ENCODE measurements at places on chromosomes 7 and 10.

GRCh38 chr7:43138710-43139109 is 26.3 kb downstream of the HECW1 start:
- no peak for DNase-seq

GRCh38 chr7:106381252-106381651 is 96.5 kb upstream of the NAMPT start:
- DNase-seq, result no peak

DNA sequence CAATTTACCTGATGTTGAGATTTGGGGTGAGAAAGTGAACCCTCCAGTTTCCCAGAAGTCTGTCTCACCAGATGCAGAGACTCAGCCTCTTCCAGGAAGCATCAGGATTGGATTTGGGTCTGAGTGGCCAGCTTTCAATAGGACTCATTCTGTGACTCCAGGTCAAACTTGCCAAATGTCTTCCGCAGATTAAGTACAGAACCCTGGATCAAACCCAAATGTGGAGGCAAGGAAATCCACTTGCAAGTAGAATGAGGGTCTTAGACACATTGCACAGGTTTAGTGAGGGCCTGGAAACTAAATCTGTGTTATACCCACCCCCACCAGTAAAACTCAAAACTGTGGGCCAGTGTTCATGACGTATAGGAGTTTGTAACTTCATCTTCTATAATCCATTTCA is 372.2 kb upstream of the MGMT start:
- no peak for DNase-seq

- no peak for DNase-seq
Observed at GRCh38 chr7:69896121-69896520, 297.8 kb downstream of the AUTS2 start.

- no peak for DNase-seq
Observed at GRCh38 chr7:22182149-22182548, 174.8 kb downstream of the RAPGEF5 start.

DNA sequence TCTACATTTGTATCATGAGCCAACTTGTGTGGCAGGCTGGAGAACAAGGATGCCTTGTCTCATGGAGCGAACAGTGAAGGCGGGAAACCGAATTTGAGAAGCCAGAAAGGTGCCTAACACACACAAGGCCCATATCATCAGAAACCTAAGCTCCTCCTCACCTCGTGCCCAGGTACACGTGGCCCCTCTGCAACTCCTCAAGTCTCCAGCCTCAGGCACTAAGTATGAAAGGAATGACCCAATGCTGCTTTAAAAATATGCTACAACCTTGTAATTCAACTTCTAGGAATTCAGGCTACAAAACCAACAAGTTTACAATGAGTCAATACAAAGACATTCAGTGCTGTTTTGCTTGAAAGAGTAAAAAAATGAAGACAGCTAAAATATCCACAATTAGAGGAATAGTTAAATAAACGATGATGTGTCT is 95.7 kb downstream of the CDK6 start:
- no peak for DNase-seq

DNA sequence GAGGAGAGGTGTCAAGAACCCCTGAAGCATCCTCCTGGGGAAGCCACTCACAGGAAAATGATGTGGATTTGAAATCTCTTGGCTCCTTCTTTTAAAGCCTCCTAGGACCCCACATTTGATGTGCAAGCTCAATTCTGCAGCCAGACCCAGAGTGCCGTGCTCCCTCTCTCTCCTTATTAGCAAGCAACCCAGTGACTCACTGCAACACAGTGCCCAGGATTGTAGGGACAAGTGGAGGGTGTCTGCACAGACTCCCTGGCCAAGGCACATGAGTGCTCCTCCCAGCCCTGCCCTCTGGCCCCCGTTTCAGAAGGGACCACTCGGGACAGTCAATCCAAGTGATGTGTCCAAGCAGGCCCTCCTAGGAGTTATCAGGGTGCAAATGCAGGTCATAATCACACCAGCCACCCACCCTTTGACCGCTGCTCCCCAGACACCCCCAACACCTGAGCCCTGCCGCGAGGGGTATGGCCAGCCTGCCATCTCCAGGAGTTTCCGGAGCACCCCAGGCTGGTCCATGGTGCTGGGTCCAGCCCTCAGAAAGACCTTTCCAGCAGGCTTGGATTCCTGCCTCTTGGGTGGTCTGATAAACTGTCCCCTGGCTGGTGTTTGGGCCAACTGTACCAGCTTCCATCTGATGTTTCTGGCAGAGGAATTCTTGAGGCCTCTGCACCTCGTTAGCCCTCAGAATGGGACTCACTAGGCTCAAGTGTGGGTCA is 54.5 kb upstream of the CXCL12 start:
- DNase-seq, result no peak

- DNase-seq, result no peak
Observed at GRCh38 chr10:4101918-4102654, 317.1 kb upstream of the KLF6 start.

DNA sequence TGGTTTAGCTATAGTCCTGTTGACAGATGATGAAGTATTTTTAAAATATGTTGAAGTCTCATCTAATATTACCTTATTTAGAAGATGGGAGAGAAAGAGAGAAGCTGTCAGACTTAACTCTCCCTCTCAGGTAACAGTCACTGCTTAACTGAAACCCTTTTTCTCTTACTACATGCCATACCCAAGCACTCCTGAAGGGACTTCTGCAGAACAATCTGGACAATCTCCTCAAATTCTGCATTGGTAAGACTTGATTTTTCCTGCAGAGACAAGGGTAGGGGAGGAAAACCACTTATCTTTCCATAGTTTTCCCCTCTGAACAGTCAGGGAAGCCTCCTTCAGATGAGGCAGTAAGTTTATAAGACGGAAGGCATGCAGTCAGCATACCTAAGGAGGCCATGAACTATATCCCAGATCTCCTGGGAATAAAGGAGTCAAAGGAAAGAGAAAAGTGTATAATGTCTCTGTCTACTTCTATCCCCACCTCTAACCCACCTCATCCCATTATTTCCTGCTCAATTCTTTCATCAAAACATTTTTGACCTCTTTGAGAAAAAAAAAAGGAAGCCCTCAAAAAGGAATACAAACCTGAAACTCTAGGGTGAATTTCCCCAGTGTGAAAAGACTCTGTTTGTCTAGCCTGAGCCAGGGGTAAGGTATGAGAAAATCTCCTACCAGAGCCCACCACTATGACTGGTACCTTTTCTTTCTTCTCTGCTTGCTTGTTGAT is 9.4 kb downstream of the ZCWPW1 start:
- no peak for DNase-seq

DNA sequence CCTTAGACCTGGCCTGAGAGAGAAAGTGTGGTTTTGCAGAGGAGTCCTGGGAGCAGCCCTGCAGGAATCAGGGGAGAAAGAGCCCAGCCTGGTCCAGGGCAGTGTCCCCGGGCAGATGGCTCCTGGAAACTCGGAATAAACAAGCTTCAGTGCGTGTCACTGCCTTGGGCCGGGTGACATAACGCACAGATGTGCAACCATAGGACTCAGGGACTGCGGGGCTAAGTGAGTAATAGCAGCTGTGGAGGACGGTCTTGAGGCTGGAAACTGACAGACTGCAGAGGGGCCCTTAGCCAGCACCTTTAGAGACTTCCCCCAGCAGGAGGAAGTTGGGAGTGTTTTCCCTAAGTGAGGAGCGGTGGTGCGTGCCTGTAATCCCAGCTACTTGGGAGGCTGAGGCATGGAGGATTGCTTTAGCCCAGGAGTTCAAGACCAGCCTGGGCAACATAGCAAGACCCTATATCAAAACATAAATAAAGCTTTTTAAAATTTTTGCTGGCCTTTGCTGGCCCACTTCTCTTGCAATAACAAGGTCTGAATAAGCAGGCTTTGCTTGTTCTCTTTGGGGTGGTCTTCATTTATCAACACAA is 5.3 kb upstream of the CLIP2 start:
- no peak for DNase-seq

All from stimulated activated CD4-positive, alpha-beta T cell treated with anti-CD3 and anti-CD28 coated beads, Interleukin-4, amount 100 ng/mL, for 1 hour (primary cell).